ENCODE measurements at places on chromosomes 12 and 14. TPM values are rescaled to one million over a fixed set of nuclear protein-coding genes. Genes with fewer than 3 reads are reported as not detected.

- DNase-seq, result no peak
These were observed 43.4 kb upstream of the NR2C1 start for GRCh38 chr12:95116773-95117172.

MFAP5 gene
- polyA plus RNA-seq, result 13.5 TPM

- DNase-seq, result no peak
These were observed 28.6 kb upstream of the HSP90B1 start for GRCh38 chr12:103901518-103902173.

- no peak for DNase-seq
These were observed 41.2 kb downstream of the YLPM1 start for GRCh38 chr14:74804219-74804825.

DNA sequence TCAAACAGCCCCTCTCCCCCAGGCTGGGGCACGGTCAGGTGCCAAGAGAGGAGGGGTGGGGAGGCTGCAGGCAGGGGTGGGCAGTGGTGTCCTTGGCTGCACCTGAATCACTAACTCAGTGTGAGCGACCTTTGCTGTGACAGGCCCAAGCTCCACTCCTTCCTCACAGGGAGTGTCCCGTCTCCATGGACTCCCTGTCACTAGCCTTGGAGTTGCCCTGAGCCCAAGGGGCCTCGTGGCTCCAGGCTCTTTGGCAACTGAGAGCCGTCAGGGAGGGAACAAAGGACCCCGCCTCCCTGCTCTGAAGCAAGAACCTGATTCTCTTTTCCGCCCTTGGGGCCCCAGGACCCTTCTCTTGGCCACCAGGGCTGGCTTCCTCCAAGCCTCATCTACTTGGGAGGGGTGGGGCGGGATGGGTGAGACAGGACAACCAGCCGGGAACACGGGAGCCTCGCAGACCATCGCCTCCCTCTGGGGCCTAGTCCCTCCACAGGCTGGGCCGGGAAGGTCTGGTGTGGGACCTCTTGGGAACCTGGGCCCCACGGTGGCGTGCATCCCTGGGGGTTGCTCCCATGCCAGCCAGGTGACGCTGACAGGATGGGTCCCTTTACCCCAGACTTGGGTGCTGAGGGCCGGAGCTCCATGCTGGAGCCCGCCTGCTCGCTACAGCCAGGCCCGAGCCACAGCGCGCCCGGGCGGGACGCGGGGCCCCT is 935 bp upstream of the ADSS1 start:
- no peak for DNase-seq

- DNase-seq, result no peak
These were observed 64.1 kb downstream of the KIAA0586 start for GRCh38 chr14:58491593-58491992.

Data from right renal pelvis (tissue), 4 donors.